ENCODE measurements at places on chromosomes 4 and X.
A peak's percentile ranks its signal among the peaks of the same experiment; 100 is the strongest.

GRCh38 chr4:41787931-41788330, 39.4 kb upstream of the PHOX2B start:
- no peak for DNase-seq

DNA sequence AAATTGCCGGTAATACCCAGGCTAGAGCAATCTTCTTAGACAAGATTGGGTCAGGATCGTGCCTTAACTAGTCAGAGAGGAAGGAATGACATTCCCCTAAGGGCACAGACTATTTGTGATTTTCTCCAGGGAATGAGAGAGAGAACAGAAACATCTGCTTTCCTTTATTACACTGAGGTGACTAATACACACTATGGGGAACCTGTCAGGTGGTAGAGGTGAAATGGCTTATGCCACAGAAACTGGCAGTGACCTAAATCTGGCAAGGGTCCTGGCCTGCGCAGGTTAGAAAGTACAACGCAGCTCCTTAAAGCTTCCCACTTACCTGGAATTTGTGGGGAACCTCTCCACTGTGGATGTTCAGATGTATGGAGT, 16.6 kb upstream of the HPGD start:
- no peak for DNase-seq

DNA sequence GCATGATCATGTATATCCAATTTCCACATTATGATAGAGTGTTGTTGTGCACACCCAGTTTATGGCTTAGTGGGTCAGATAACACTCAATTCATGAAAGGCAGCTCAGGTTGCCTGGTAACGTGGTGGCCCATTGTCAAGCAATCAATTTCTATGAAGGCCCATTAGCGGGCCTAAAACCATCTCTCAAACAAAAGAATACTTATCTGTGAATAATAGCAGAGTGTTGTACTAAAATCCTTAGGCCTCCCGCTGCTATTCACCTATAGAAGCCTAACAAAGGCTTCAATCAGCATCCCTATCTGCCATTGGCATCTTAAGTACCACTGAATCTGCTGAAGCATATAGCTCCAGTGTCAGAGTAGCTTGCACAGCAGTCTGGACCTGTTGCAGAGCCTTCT, 849.6 kb upstream of the POU3F4 start:
- DNase-seq, result no peak

DNA sequence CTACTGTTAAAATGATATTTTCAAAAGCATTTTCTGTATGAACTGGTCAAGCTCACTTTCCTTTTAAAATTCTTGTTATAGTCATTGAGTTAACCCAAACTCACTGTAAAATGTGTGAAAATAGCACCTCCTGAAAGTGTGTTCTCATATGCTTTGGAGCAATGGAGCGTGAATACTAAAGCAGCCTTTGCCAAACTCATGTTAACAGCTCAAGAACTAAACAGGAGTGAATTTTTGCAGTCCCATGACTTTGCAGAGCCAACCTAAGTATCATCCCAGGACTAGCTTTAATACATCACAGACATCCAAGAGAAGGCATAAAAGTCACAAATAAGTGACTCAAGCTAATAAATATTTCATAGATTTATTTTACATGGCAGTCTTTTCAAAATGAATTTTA, 2.3 kb downstream of the AMMECR1 start:
- DNase-seq, result peak; percentile 8

DNA sequence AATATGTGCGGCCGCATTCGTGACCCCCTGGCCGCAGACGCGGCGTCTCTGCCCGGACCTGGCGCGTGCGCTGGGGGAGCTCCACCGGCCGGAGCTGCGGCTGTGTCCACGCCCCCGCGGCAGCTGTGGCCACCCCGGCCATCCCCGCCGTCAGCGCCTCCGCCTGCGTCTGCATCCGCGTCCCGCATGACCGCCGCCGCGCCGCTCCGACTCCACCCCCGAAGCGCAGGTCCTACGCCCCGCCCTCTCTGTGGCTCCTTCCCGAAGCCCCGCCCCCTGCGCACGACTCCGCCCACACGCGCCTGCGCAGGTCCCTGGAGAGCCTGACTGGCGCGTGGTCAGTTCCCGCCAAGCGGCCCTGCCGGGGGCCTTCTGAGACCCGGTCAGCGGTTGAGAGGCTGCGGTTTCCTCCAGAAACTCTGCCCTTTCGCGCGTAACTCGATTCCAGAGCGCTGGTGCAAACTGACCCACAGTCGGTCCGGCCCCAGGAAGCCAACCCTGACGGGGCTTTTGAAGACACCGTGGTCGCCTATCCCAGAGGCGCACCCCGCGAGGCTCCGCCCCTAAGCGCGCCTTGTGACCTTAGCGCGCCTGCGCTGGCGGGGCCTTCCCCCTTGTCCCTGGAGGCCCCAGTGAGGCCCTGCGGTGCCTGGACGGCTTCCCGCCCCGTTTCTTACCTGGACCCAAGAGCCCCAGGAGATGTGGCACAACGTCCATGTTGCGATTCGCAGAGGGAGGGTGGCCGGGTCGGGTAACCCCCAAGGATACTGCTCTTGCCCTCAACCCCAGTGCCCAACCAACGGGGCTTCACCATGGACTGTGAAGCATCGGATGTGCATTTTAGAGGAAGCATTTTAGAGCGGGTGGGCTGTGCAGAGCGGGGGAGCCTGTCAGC, at the start of gene LAGE3:
TSS of gene LAGE3 (minus strand) at position 554 of the 895 bp plus-strand sequence. CDS start at position 188, 366 bp downstream.
- peak; percentile 59 for DNase-seq

GRCh38 chrX:291411-291901, 10.3 kb downstream of the PLCXD1 start:
- no peak for DNase-seq

GRCh38 chrX:155266439-155266838, 2.1 kb upstream of the RAB39B start:
- DNase-seq, result no peak

DNA sequence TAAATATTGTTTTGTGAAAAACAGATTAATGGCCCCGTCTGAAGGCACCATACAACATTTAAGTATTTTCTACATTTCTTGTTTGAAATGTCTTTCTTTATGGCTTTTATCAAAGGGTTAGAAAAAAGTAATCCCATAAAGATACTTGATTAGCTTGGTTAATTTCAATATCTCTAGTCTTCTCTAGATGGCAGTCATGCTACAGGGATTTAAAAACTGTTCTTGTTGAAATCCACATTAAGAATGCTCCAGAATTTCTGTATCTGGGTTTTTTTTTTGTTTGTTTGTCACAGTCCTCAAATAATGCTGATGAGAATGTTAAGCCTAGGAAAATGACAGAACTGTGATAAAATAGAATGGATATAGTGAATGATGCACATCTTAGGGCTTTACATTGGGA, 109.0 kb upstream of the AADAT start:
- peak; percentile 1 for DNase-seq

- no peak for DNase-seq
Observed at GRCh38 chr4:55258152-55258865, 87.7 kb upstream of the SRD5A3 start.

DNA sequence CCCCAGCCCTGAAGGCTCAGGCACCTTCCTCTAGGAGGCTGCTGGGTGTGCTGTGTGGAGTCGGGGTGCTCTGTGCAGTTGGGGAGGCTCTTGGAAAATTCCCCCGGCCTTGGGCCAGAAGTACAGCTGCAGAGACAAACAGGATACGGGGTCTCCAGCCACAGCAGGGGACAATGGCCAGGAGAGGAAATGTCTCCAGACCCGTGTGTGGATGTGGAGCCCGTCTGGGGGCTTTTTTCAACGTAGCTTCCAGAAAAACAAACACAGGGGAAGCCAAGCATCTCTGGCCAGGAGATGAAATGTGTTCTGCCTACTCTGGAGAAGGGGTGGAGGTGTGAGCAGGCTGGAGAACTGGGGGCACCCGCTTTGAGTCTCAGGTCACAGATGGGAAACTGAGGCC, 3.7 kb upstream of the SH3TC1 start:
- DNase-seq, result no peak

GRCh38 chrX:94252211-94252610, 578.2 kb downstream of the FAM133A start:
- DNase-seq, result no peak

GRCh38 chr4:176270669-176271068, 1.6 kb upstream of the ASB5 start:
- peak; percentile 75 for DNase-seq

GRCh38 chr4:128483041-128483440, 195.4 kb upstream of the PGRMC2 start:
- DNase-seq, result no peak

GRCh38 chrX:39452401-39452800, 645.4 kb downstream of the BCOR start:
- no peak for DNase-seq

GRCh38 chrX:8988446-8988845, 45.5 kb downstream of the FAM9B start:
- DNase-seq, result no peak
